ENCODE measurements at places on chromosomes 2 and 18. TPM values are rescaled to one million over a fixed set of nuclear protein-coding genes. Genes with fewer than 3 reads are reported as not detected.

Gene MAP3K19
- not detected for total RNA-seq

GRCh38 chr2:95052307-95052706 lies 26.8 kb downstream of the MAL start:
- H3K36me3 ChIP-seq, result peaks cover 21% of the 10 kb centered on the region
- H3K27ac ChIP-seq, result no peak overlapping the region
- no peaks in the 10 kb centered on the region for H3K27me3 ChIP-seq
- peaks cover 42% of the 10 kb centered on the region for H3K4me1 ChIP-seq
- H3K4me3 ChIP-seq, result no peak overlapping the region
- DNase-seq, result no peak

DNA sequence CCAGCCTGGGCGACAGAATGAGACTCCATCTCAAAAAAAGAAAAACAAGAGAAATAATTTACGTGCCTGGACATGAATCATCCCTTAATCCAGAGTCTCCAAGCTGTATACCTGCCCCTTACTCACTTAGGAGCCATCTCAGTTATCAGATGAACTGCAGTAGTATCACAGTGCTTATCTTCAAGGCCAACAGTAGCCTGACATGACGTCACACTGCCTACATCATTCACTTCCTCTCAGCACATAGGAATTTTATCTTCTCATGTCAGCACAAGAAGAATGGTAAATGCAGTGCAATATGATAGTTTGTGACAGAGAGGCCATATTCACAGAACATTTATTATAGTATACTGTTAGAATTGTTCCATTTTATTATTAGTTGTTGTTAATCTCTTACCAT lies 216.6 kb downstream of the SS18 start:
- no peaks in the 10 kb centered on the region for H3K4me1 ChIP-seq
- H3K36me3 ChIP-seq, result no peaks in the 10 kb centered on the region
- H3K4me3 ChIP-seq, result no peak overlapping the region
- H3K27me3 ChIP-seq, result no peaks in the 10 kb centered on the region
- DNase-seq, result no peak

GRCh38 chr2:24912986-24913385 lies 7.1 kb downstream of the ADCY3 start:
- no peak overlapping the region for H3K4me3 ChIP-seq
- DNase-seq, result no peak
- no peaks in the 10 kb centered on the region for H3K27me3 ChIP-seq

DNA sequence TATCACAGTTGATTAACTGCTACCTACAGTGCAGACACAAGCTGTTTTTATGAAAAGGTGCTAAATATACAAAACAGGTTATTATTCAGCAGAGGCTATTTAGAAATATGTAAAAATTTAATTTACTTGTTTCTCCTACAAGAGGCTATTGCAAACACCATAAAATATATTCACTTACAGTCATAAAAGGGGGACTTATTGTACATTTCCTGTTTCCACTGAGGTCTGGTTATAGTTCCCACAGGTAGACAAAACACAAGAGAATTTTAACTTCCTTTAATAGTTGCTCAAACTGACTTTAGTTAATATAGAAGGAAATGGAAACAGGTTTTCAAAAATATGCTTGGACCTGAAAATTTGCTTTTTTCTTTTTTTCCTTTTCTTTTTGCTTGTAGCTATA lies 40.0 kb upstream of the FRZB start:
- H3K4me1 ChIP-seq, result no peaks in the 10 kb centered on the region
- no peak for DNase-seq
- H3K4me3 ChIP-seq, result no peak overlapping the region
- H3K36me3 ChIP-seq, result no peaks in the 10 kb centered on the region

DNA sequence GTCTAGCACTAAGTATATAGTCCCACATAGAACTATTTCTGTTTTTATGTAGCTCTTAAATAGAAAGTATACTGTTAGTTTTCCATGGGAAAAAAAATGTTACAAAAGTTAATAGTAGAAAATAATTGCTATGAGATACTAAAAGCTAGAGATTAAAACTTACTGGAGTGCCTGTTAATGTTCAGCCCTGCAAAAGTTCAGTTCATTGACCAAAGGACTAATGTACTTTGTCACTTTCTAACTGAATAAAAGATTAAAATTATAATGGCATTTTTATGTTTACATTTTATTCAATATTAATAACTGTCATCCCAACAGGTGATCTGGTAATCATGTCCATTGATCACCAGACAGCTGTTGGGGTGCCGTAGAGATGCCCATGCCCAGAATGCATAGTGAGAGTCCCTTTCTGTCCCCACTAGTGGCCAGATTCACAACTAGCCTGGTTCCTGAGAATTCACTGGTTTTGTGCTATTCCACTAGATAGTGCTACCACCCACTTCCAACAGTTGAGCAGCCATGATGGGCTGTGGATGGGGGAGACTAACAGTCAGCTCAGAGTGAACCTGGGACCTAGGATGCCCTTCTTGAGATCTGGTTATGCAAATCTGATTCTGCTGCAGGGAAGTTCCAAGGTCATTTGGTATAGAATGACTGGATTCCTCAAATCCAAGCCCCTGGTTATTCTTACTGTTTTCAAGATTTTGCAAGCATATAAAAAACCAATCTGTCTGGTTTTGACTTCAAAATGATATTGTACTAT lies 57.8 kb downstream of the AFTPH start:
- H3K4me3 ChIP-seq, result no peak overlapping the region
- no peaks in the 10 kb centered on the region for H3K4me1 ChIP-seq
- H3K27me3 ChIP-seq, result no peaks in the 10 kb centered on the region

- H3K27me3 ChIP-seq, result no peaks in the 10 kb centered on the region
- H3K4me3 ChIP-seq, result no peak overlapping the region
- H3K27ac ChIP-seq, result no peak overlapping the region
- DNase-seq, result no peak
These were observed 1027.7 kb upstream of the ZEB2 start for GRCh38 chr2:145547620-145548019.

GRCh38 chr2:219400562-219400961 lies 12.8 kb upstream of the DNPEP start:
- H3K4me1 ChIP-seq, result peaks cover 11% of the 10 kb centered on the region
- H3K27me3 ChIP-seq, result no peaks in the 10 kb centered on the region
- no peak for DNase-seq
- H3K36me3 ChIP-seq, result no peaks in the 10 kb centered on the region
- H3K27ac ChIP-seq, result no peak overlapping the region

GRCh38 chr2:137655814-137656213 lies 308.5 kb upstream of the HNMT start:
- H3K4me3 ChIP-seq, result no peak overlapping the region
- H3K27ac ChIP-seq, result no peak overlapping the region
- DNase-seq, result no peak

- no peaks in the 10 kb centered on the region for H3K36me3 ChIP-seq
- no peak overlapping the region for H3K27ac ChIP-seq
- no peaks in the 10 kb centered on the region for H3K27me3 ChIP-seq
- H3K4me1 ChIP-seq, result no peaks in the 10 kb centered on the region
These were observed 297.1 kb upstream of the RBMS1 start for GRCh38 chr2:160790738-160791137.

GRCh38 chr2:205685314-205686055 lies 3.2 kb downstream of the NRP2 start:
- H3K4me1 ChIP-seq, result peaks cover 22% of the 10 kb centered on the region
- H3K4me3 ChIP-seq, result no peak overlapping the region
- DNase-seq, result no peak
- no peaks in the 10 kb centered on the region for H3K36me3 ChIP-seq
- no peak overlapping the region for H3K27ac ChIP-seq
- peaks cover 22% of the 10 kb centered on the region for H3K27me3 ChIP-seq

Data from CD4-positive, alpha-beta memory T cell (primary cell).